ENCODE measurements at places on chromosomes 4 and X. TPM values are rescaled to one million over a fixed set of nuclear protein-coding genes. Genes with fewer than 3 reads are reported as not detected.

GRCh38 chr4:157012781-157013180 is 41.2 kb upstream of the PDGFC start:
- DNase-seq = no peak
- H3K27ac ChIP-seq = no peak overlapping the region
- no peaks in the 10 kb centered on the region for H3K36me3 ChIP-seq
- no peak overlapping the region for H3K4me3 ChIP-seq
- no peaks in the 10 kb centered on the region for H3K27me3 ChIP-seq
- H3K4me1 ChIP-seq = no peaks in the 10 kb centered on the region

- H3K27ac ChIP-seq = peak overlapping the region; percentile 69
- H3K4me1 ChIP-seq = no peaks in the 10 kb centered on the region
- DNase-seq = peak; percentile 21
These were observed 4.6 kb downstream of the RNF175 start for GRCh38 chr4:153755186-153755585.

SSX3 gene
- not detected for total RNA-seq

GRCh38 chrX:130166503-130166777 is 799 bp upstream of the AIFM1 start:
- H3K27me3 ChIP-seq = no peaks in the 10 kb centered on the region
- peak overlapping the region; percentile 78 for H3K27ac ChIP-seq
- no peaks in the 10 kb centered on the region for H3K36me3 ChIP-seq
- no peak for DNase-seq
- H3K4me1 ChIP-seq = peaks cover 8% of the 10 kb centered on the region

- no peaks in the 10 kb centered on the region for H3K4me1 ChIP-seq
- H3K4me3 ChIP-seq = no peak overlapping the region
- no peak for DNase-seq
- H3K36me3 ChIP-seq = no peaks in the 10 kb centered on the region
- H3K27ac ChIP-seq = no peak overlapping the region
- H3K27me3 ChIP-seq = no peaks in the 10 kb centered on the region
These were observed 125.1 kb upstream of the PSAPL1 start for GRCh38 chr4:7559741-7560395.

LIN54 gene
- 28.8 TPM for total RNA-seq

TEX11 gene
- not detected for total RNA-seq

DNA sequence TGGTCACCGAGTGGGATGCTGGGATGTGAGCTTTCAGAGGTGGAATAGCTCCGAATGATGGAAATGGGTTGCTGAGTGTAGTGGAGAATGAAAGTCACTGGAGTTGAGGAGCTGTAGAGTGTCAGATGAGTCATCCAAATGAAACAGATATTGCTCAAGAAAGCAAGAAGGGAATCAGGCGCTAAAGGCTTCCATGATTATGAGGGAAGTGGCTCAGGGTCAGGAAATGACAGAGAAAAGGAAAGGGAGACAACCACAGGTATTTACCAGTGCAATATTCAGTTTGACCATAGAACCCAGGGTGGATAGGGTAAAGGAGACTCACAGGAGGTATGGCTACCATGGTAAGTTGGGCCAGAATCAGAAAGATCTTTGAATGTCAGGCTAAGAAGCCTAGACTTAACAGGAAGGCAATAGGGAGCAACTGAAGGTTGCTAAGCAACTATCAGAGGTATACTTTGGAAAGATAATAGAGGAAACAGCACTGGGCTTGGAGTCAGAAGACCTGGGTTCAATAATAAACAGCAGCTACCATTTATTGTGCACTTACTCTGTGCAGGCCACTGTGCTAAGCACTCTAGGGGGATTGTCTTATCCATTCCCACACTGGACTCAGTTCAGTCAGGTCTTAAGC is 11.7 kb downstream of the LAS1L start:
- no peak for DNase-seq
- peaks cover 76% of the 10 kb centered on the region for H3K36me3 ChIP-seq
- no peaks in the 10 kb centered on the region for H3K27me3 ChIP-seq
- no peak overlapping the region for H3K27ac ChIP-seq
- H3K4me3 ChIP-seq = no peak overlapping the region
- no peaks in the 10 kb centered on the region for H3K4me1 ChIP-seq

OTC gene
- not detected for total RNA-seq

DNA sequence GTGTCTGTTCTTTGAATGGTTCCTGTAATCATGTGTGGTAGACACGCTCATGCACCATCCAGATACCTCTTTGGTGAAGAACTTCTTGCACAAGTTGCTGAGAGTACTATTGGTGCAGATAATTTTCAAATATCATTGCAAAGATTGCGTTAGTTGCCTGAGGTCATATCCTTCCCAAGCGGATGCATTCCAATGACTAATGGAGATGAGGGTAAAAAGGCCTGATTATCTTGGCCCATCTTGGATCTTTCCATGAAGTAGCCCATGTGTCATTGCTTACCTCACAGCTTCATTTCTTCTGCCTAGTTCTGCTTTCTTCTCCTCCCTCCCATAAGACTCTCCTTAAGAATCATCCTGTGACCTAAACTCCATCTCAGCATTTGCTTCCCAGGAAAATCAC is 384.9 kb upstream of the CNKSR2 start:
- H3K4me1 ChIP-seq = no peaks in the 10 kb centered on the region
- no peak overlapping the region for H3K4me3 ChIP-seq
- DNase-seq = no peak
- H3K36me3 ChIP-seq = no peaks in the 10 kb centered on the region
- no peak overlapping the region for H3K27ac ChIP-seq

DNA sequence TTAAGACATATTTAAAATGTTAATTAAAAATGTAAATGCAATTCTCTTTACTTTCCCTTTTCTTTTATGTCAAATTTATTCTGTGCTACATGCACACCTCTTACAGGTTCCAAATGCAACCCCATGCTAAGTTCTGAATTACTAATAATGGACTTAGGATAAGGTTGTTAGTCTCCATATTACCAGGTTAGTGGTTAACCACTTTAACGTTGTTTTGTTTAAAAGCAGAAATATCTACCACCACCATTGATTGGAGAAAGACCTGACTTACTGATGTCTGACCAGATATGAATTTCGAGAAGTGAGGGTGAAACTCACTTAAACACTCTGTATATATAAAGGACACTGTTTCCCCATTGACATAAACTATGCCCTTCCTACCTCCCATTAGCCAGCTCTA is 6.9 kb upstream of the TRPC3 start:
- no peak overlapping the region for H3K4me3 ChIP-seq
- DNase-seq = no peak
- no peak overlapping the region for H3K27ac ChIP-seq

GK gene
- 8.2 TPM for total RNA-seq

GRCh38 chr4:20203508-20203907 is 48.2 kb upstream of the SLIT2 start:
- H3K4me3 ChIP-seq = no peak overlapping the region
- no peak overlapping the region for H3K27ac ChIP-seq
- no peaks in the 10 kb centered on the region for H3K36me3 ChIP-seq
- no peaks in the 10 kb centered on the region for H3K4me1 ChIP-seq

DNA sequence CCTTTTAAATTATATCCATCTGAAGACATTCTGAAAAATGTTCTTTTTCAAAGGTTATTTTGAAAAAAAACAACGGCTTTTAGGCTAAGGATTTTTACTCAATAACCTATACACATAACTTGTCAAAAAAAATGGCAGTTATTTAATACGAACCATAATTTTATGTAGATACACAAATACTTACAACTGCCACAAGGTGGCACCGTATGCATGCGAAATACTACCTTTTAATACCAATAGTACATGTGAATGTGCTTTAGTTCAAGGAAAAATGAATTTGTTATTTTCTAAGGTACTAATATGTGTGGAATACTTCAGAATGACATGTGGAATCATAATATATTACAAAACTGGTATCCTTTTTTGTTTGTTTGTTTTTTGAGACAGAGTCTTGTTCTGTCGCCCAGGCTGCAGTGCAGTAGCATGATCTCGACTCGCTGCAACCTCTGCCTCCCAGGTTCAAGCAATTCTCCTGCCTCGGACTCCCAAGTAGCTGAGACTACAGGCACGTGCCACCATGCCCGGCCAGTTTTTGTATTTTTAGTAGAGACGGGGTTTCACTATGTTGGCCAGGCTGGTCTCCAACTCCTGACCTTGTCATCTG is 4.6 kb upstream of the MAD2L1 start:
- H3K4me1 ChIP-seq = peaks cover 12% of the 10 kb centered on the region
- no peak overlapping the region for H3K4me3 ChIP-seq
- H3K36me3 ChIP-seq = no peaks in the 10 kb centered on the region

DNA sequence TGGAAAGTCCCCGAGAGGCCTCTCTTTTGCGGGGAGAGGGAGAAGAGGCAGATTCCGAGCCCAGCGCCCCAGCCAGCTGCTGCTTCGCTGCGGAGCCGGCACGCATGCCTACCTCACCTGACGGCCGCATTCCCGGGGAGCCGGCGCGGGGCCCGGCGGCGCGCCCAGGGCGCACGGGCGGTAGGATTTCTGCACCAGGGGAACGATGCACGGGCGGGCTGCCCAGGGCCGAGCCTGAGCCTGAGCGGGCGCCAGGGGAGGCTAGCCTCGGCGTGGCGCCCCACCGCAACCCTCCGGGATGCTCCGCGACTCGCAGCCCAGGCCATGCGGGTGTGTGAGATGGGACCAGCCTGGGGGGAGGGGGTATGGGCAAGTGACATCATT is 81.3 kb upstream of the SCML1 start:
- no peak overlapping the region for H3K27ac ChIP-seq
- no peaks in the 10 kb centered on the region for H3K36me3 ChIP-seq
- no peaks in the 10 kb centered on the region for H3K27me3 ChIP-seq
- H3K4me3 ChIP-seq = peak overlapping the region; percentile 30
- peaks cover 7% of the 10 kb centered on the region for H3K4me1 ChIP-seq

MAGEB18 gene
- not detected for total RNA-seq

DNA sequence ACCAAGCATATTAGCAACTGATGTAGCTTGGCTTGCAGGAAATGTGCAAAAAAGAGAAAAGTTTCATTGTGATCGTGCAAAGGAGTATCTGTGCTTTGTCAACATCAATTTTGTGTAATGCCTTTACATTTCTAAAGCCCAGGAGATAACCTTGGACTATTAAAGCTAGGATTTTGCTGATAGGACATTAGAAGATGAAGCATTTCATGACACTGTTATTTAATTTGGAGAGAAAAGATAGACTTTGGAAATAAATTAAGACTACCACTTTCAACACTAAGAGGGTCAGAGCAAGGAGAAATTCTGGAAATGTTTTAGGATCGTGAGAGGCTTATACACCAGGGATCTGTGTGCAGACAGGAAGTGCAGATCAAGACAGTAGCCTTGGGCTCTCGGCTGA is 120.6 kb upstream of the MID1 start:
- H3K27ac ChIP-seq = no peak overlapping the region
- DNase-seq = no peak
- H3K36me3 ChIP-seq = no peaks in the 10 kb centered on the region
- H3K4me1 ChIP-seq = no peaks in the 10 kb centered on the region

DNA sequence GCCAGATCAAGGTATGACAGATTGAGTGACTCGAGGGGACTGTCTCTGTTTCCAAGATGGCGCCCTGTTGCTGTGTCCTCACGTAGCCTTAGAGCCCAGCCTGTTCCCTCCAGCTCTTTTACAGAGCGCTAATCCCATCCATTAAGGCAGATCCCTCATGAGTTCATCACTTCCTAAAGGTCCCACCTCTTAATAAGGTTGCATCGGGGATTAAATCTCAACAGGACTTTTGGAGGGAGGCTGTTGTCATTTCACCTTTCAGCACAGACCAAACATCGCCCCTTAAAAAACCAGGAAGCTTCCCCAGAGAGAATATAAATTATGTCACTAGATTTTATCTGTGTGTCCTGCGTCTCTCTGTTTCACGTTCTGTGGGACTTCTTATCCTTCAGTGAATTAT is 32.6 kb upstream of the DHRSX start:
- no peaks in the 10 kb centered on the region for H3K27me3 ChIP-seq
- no peak for DNase-seq
- H3K36me3 ChIP-seq = no peaks in the 10 kb centered on the region

DNA sequence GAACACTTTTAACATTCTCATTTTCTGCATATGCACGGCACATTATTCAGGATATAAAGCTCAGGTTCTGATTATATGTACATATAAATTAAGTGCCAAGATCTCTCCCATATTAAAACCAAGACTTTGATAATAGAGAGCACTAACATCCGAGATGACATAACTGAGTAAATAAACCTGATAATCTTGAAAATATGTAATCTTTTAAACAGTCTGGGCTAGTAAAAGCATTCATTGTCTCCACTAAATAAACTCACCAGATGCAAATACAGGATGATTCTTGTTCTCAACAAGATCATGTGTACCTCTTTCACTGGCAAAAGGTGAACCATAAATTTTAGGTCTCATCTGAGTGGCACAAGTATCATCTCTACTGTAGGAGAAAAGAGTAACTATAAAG is 942.2 kb downstream of the TRAM1L1 start:
- no peak overlapping the region for H3K4me3 ChIP-seq
- H3K27me3 ChIP-seq = no peaks in the 10 kb centered on the region
- no peak overlapping the region for H3K27ac ChIP-seq
- no peak for DNase-seq
- no peaks in the 10 kb centered on the region for H3K36me3 ChIP-seq
- H3K4me1 ChIP-seq = no peaks in the 10 kb centered on the region

MAGEA2 gene
- total RNA-seq = not detected

DNA sequence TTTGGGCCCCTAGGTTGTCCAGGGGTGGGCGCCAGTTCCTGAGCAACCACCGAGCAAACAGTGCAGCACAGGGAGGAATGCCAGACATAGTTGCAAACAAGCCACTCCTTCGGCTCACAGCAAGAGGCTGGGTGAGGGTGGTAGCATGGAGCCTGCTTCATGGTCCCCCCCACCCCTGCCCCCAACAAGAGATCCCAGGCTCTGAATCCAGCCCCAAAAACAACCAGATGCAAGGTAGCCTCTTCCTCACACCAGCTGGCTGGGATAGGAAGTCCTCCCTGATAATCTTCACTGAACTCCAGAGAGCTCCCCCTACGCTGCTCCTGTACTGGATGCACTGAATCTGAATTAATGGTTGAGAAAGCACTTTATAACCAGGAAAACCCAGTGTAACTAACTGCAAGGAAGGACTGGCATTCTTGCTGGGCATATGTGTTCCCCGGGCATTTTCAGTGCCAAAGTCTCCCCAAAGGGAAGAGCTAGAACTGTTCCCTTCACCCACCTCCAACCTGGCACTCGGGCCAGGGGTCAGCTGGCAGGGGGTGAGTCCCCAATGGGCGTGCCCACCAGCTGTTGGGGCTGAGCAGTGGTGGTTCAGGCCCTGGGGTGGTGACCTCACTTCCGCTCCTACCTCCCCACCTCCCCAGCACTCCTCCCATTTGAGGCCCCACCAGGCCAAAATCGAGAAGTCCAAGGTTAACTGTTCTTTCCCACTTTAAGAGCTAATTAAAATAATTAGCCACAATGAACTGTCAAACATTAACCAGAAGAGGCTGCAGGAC is 1.5 kb downstream of the ELF4 start:
- H3K4me1 ChIP-seq = peaks cover 6% of the 10 kb centered on the region
- H3K27ac ChIP-seq = peak overlapping the region; percentile 77
- no peaks in the 10 kb centered on the region for H3K36me3 ChIP-seq
- DNase-seq = peak; percentile 24

GRCh38 chr4:21697583-21697982 is 251.0 kb downstream of the KCNIP4 start:
- H3K27me3 ChIP-seq = no peaks in the 10 kb centered on the region
- no peak overlapping the region for H3K27ac ChIP-seq
- no peaks in the 10 kb centered on the region for H3K4me1 ChIP-seq
- H3K36me3 ChIP-seq = no peaks in the 10 kb centered on the region
- no peak overlapping the region for H3K4me3 ChIP-seq

MSN gene
- total RNA-seq = 622 TPM
